ENCODE measurements at places on chromosomes 6 and 20. TPM values are rescaled to one million over a fixed set of nuclear protein-coding genes. Genes with fewer than 3 reads are reported as not detected.

GRIK2 gene
- total RNA-seq, result not detected

POLH gene
- 16.3 TPM for total RNA-seq

GABRR1 gene
- not detected for total RNA-seq

APOBEC2 gene
- not detected for total RNA-seq

SMPDL3A gene
- 5.3 TPM for total RNA-seq

MYB gene
- under 0.01 TPM for total RNA-seq

PPP1R14C gene
- not detected for total RNA-seq

BACH2 gene
- total RNA-seq, result 4.3 TPM

ERGIC3 gene
- 401 TPM for total RNA-seq

CCN6 gene
- total RNA-seq, result not detected

E2F3 gene
- total RNA-seq, result 5.1 TPM

SCGN gene
- total RNA-seq, result under 0.01 TPM

FILIP1 gene
- total RNA-seq, result 3.8 TPM

PHACTR3 gene
- total RNA-seq, result 3.2 TPM

DEK gene
- total RNA-seq, result 96.8 TPM

TUBB2B gene
- total RNA-seq, result 4.6 TPM

DPPA5 gene
- total RNA-seq, result not detected

CLIC5 gene
- total RNA-seq, result under 0.01 TPM

SPACA1 gene
- not detected for total RNA-seq

MROH8 gene
- 1.6 TPM for total RNA-seq
